ENCODE measurements at places on chromosomes 16 and 17.

DNA sequence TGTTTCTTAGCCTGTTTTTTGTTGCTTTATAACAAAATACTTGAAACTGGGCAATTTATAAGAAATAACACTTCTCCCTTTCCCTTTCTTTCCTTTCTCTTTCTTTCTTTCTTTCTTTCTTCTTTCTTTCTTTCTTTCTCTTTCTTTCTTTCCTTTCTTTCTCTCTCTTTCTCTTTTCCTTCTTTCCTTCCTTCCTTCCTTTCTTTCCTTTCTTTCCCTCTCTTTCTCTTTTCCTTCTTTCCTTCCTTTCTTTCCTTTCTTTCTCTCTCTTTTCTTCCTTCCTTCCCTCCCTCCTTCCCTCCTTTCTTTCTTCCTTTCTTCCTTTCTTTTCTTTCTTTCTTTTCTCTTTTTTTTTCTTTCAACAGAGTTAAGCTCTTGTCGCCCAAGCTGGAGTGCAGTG, 27.8 kb downstream of the FAM20A start:
- DNase-seq: no peak

GRCh38 chr17:82756166-82756565, 4.3 kb downstream of the TBCD start:
- DNase-seq: no peak

DNA sequence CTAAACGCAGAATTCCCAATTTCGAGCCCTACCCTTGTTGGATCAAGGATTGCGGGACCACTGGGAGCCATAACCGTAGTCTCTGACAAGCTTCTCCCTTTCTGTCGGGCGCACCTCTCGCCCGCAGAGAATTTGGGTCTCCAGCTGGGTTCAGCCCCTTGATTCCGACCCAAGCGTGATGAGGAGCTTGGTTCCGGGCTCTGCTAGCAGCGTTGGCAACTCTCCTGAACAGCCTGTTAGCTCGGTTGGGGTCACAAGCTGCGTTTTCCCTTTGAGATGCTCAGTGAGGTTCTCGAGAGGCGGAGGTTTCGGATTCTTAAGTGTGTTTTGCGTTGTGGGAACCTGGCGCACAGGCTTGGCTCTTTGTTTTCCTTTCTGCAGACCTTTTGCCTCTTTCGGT, 655 bp downstream of the ATXN1L start:
- DNase-seq: peak; percentile 39

GRCh38 chr17:81866440-81867169, 4.5 kb downstream of the ARHGDIA start:
- DNase-seq: peak; percentile 37

GRCh38 chr17:62163847-62164246, 98.8 kb upstream of the MED13 start:
- no peak for DNase-seq

DNA sequence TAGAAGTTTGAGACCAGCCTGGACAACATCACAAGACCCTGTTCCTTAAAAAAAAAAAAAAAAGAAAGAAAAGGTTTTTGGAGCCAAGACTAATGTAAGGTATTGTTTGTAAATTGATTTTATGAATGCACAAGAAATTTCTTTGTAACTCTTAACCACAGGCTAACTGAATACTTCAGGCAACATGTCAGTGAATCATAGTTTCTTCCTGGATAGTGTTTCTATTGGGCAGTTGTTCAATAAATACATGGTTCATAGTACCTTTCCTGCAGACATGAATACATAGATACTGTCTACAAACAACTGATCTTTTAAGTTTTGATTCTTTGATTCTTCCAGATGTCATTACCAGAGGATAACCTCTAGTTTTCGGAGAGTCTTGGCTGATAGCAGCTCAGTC, 11.6 kb downstream of the DDX42 start:
- DNase-seq: peak; percentile 33

GRCh38 chr17:15381707-15382106, 40.3 kb upstream of the TEKT3 start:
- DNase-seq: no peak

- peak; percentile 96 for DNase-seq
Observed at GRCh38 chr16:86951831-86952598, 365.2 kb downstream of the C16orf95 start.

DNA sequence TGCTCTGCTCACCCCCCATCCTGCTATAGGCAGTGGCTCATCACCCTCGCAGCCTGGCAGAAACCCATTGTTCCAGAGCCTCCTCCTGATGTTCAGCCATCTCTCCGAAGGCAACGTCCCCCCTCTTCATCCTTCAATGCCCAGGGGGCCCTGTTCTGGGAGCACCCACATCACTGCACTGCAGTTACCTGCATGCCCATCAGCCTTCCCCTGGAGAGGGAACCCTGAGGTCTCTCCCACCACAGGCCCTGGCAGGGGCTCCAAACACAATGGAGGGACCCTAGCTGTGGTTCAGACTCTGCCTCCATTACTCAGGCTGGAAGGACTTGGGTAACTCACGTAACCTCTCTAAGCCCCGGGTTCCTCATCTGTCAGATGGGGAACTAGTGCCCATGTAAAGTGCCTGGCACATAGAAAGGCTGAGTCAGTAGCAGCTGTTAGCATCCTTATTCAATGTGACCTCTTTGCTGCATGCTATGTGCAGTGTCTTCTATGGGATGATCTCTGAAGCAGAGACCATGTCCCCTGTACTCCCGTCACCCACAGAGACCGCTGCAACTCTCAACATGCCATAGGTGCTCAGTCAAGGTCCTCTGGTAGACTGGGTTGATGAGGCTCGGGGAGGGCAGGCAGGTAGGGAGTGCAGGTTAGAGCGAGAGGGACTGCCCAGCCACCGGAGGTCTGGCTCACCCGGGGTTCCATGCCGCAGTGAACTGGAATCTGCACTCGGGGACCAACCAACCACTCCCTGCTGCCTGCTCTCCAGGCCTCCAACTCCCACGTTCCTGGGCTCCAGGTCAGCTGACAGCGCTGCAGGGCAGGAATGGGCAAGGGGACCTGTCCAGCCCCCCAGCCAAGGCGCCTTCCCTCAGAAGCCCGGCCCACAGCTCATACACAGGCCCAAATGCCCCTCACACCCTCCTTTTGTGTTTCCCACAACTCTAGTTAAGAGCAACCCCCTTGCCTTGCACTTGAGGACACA, 233.2 kb downstream of the ZNF423 start:
- no peak for DNase-seq

GRCh38 chr16:50550035-50550434, 1.8 kb downstream of the NKD1 start:
- DNase-seq: no peak

- peak; percentile 43 for DNase-seq
Observed at GRCh38 chr17:4998027-4998731, 429 bp downstream of the KIF1C start.
